ENCODE measurements at places on chromosomes 1 and 21.

DNA sequence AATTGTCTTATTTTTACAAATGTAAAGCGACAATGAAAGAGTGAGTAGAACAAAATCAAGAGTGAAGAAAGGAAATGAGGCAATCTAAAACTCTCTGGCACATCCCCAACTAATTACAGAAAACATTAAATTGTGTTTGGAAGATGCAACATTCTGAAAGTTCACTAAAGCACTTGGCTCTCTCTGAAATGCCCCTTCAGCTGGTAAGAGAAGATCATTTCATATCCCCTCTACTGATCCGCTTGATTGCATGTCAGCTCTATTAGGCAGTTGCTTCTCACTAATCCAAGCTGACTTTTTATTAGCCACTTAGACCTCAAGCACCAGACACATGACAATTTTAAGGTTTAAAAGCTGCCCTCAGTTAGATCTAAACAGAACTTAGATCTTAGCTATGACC is 262.8 kb upstream of the PRMT6 start:
- DNase-seq: no peak

DNA sequence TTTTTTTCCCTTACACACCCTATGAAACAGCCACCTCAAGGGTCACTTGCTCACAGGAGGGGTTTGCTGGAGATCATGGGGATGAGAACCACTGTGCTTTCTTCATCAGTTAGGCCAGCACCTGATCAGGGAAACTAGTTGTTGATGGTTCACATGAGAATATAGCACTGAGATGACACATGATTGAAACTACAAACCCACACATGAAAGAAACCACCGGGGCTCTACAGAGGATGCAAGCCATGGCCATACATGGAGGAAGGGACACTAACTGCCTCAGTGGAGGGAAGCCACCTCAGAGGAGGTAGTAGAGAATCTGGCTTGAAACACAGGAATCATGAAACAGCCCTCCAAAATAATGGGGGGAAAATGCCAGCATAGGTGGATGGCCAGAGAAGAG is 63.2 kb downstream of the PRKAB2 start:
- DNase-seq: no peak

- DNase-seq: no peak
Observed at GRCh38 chr1:156590326-156591180, 1.0 kb upstream of the NAXE start.

DNA sequence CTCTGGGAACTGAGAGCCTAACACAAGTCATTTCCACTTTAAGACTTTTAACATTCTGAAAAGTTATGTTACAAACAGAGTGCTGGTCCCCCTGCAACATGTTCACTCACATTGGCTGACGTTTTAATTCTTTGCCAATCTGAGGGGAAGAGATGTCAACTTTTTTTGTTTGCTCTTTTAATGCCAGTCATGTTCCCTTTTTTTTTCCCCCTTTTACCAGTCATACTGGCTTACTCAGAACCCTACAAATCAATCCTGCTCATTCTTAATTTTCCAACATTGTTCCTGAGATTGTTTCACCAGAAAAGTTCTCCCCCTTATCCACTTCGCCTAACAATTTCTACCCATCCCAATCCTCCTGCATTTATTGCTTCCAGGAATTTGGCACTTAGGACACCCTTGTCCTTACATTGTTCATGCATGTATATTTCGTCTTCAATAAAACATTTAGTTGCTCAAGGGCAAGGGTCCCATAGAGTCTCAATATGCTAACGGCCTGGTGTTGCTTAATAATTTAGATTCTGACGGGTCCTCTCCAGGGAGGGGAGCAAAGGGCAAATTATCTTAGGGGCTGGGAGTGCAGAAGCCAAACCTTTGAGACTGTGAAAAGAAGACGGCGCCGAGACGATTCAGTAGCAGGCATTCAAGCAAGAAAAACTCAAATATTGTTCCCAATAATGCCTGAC is 624 bp upstream of the CR1L start:
- DNase-seq: no peak

GRCh38 chr1:184747089-184747955 is 7.3 kb downstream of the EDEM3 start:
- no peak for DNase-seq

Measured in brain pericyte (primary cell).